Activated T-cell treated with anti-CD3 and anti-CD28 coated beads for 24 hours (primary cell): ENCODE measurements at places on chromosomes 2 and 18.

DNA sequence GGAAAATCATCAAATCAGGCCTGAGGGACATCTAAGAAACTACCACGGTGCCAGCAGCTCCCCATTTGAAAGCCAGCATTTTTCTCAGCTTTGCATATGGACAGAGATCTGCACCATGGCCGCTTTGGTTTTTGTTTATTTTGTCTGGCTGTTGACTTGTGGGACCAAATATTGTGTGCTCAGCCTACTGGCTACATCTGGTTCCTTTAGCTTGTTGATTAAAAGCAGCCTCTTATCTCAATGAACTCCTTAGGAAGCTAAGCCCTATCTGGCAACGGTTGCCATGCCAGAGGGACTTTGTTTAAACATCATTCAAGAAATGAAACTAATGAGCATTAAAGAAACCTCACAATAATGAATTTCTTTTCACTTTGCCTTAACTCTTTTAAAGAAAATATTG lies 32.4 kb upstream of the CCDC150 start:
- no peak for DNase-seq

DNA sequence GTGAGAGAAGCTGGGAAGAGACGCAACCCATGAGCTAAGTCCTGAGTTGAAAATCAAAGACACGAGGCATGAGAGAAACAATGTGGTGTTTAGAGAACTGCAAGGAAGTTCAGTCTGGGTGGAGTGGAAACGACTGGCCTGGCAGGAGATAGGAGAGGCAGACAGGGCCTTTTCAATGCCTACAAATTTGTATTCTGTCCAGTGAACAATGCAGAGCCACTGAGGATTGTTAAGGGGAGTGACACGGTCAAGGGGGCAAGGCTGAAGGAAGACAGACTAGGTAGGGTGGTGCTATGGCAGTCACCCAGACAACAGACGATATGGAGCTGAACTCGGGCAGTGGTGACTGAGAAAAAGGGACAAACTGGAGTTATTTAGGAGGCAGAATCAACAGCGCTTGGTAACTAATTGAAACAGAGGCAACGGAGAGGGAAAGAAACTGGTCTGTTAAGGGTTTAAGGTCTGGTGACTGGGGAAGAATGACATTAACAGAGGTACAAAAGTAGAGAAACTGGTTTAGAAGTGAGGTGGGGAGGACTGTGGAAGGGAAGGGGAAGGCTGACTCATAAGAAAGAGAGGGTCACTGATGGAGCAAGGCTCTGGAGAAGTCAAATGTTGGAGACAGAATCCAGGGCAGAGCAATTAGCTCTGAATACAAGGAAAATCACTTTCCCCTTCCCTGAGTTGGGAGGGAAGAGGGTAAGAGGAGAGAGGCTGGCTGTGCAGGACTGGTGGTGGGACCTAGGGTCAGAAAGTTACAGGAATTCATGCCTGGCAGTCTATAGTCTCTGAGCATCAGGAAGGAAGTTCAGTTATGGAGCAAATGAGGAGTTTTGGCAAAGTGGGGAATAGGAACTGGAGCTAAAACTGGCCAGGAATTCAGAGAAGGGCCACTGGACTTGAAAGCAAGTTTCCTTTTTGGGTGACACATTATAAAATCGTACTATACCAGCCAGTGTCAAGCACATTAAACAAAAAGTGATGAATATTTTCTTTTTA lies 63.4 kb upstream of the CHRNA1 start:
- DNase-seq, result no peak

GRCh38 chr2:28656937-28657615 lies 94.6 kb upstream of the PPP1CB start:
- peak; percentile 7 for DNase-seq

- DNase-seq, result no peak
Measured at GRCh38 chr2:234996069-234996940, 44.5 kb downstream of the SH3BP4 start.

GRCh38 chr2:217282531-217282930 lies 422.7 kb upstream of the TNP1 start:
- no peak for DNase-seq
